ENCODE measurements at places on chromosomes 2 and 18. TPM values are rescaled to one million over a fixed set of nuclear protein-coding genes. Genes with fewer than 3 reads are reported as not detected.

- DNase-seq = no peak
Observed at GRCh38 chr18:79208906-79209305, 139.7 kb downstream of the ATP9B start.

DNA sequence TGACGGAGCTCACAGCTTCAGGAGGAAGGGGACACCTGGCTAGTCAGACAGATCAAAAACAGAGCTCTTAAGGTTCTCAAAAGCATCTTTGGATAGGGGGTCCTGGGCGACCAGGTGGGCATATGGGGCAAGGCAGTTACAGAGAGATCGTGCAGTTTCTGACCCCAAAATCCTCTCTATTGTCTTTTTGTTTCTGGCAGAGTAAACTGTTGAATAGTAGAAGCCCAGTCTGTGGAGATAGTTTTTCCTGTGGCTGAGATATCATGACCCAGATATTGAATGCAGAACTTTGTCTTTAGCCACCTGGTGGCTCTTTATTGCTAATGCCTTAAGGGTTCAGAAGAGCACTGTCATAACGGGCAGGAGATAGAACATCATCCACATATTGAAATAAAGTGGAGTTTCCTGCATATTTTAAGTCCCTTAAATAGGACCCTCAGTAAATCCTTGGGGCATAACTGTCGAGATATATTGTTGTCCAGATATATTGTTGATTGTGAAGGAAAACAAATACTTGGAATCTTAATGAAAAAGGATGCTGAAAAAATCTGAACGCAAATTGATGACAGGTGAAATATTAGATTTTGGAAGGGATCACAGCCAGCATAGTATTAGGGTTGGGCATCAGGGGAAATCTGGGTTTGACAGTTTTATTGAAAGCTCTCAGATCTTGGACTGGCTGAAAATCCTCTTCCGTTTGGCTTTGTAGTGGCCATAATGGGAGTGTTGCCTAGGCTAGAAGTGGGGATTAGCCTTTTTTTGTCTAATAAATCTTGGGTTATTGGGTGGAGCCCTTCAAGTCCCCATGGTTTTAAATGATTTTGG lies 14.1 kb upstream of the ZDBF2 start:
- no peak for DNase-seq

DNA sequence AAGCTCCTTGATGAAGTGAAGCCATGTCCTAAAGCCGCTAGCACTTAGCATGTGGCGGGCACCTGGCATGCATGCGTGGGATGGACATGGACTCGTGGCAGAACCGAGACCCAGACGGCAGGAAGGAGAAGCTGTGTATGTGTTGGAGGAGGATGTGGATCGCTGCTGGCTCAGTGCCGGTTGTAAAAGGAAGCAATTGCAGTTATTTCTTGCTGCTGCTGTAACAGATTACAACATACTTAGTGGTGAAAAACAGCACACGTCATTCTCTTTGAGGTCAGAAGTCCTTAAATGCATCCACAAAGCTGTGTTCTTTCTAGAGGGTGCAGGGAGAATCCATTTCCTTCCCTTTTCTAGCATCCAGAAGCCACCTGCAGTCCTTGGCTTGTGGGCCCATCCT lies 74.6 kb downstream of the AGAP1 start:
- DNase-seq = no peak

GRCh38 chr2:96768083-96768561 lies 7.4 kb downstream of the CNNM4 start:
- DNase-seq = no peak

DNA sequence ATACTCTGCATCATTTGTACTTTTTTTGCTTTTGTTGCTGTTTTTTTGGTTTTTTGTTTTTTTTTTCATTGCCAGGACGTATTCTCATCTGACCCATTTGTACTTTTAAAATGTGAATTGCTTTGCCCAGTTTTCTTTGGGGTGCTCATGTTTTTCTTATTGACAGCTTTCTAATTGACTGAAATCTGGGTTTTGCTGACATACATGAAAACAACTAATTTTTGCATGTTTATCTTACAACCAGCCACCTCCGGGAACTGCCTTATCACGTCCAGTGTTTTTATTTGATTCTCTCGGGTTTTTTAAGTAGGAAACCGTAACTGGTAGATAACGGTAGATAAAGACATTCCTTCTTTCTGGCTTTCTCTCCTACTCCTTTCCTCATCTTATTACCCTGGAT lies 38.6 kb downstream of the SNORC start:
- DNase-seq = no peak

- DNase-seq = peak; percentile 76
Observed at GRCh38 chr2:217886720-217887309, 116.0 kb downstream of the TNS1 start.

GRCh38 chr2:179580378-179581146 lies 280.9 kb downstream of the ZNF385B start:
- no peak for DNase-seq

GRCh38 chr18:75958683-75959082 lies 531.2 kb upstream of the SMIM21 start:
- DNase-seq = no peak

GRCh38 chr2:161625314-161625919 lies 1.2 kb downstream of the SLC4A10 start:
- no peak for DNase-seq

DNA sequence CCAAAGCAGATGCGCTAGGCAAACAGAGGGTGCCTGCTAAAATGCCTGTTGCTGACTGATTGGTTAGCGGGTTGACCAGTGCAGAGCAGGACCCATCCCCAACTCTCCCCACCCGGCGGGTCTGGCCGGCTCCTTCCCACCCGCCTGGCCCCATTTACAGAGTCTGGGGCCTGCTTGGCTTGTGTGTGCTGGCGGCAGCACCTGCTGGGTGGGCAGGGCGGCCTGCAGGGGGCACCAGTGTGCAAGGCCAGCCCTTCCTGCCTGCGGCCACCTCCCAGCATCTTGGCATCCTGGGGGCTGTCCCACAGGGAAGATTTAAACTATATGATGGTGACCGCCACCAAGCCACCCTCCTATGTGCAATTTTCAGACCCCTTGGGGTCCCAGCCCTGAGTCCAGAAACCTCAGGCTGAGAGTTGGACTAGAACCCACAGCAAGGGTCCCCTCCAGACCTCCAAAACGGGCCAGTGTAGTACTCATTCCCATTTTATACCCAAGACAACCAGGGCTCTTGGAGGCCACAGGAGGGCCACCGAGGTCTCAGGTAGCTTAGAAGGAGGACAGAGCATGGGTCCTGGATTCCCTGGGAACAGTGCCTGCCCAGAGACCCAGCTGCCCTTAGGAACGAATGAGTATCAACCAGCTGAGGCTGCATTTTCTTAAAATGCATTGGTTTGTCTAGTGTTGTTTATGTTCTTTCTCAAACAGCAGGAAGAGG lies 173.6 kb downstream of the SMAD7 start:
- DNase-seq = peak; percentile 70

DNA sequence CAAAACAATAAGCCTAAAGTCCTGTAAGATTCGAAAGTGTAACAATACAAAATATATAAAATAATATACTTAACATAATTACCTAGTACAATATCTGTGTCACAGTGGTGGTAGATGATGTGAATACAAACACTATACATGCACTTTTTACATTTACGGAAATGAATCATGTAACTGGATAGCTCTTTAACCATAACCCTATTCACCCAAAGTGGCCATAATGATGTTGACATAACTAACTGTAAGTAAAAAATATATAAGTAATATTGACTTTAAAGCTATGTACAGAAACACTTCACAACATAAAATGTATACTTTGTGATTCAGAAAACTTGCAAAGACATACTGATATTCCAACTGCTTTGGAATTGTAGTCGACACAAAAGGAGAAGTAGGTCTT lies 616.9 kb upstream of the SLC8A1 start:
- no peak for DNase-seq

- peak; percentile 43 for DNase-seq
Observed at GRCh38 chr2:47272031-47272864, 117.1 kb upstream of the STPG4 start.

GRCh38 chr2:224776795-224777558 lies 60.8 kb upstream of the CCDC195 start:
- DNase-seq = no peak

DNA sequence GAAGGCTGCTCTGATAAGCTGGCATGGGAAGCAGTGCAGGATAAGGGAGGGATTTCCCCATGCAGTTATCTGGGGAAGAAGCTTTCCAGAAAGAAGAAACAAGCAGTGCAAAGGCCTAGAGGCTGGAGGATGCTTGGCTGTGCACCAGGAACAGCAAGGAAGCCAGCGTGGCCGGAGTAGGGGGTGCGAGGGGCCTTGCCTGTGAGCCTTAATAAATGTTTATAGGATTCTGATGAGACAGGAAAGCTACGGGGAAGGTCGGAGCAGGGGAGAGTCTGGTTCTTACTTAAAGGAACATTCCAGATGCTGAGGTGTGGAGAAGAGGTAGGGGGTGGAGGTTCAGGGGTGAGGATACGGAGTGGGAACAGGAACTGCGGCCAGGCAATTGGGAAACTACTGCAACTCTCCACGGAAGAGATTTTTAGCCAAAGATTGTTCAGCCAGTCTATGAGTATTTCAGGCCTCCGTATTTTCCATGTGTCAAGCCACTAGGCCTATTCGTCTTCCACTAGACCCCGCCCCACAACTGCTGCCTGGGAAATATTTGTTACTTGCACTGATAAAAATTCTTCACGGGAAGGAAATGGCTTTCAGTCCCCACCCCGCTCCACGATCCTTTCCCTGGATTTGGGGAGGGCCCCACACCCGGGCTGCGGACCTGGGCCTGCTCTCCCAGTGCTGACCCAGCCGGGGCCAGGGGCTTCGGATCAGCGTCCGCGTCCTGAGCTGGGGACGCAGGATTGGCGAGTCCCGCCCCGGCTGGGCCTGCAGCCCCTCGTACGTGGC lies 516 bp downstream of the EIF2AK2 start:
- DNase-seq = peak; percentile 46

- no peak for DNase-seq
Observed at GRCh38 chr2:113734185-113734584, 22.3 kb downstream of the SLC35F5 start.

- peak; percentile 82 for DNase-seq
Observed at GRCh38 chr2:136381722-136382633, 264.0 kb upstream of the CXCR4 start.

DNA sequence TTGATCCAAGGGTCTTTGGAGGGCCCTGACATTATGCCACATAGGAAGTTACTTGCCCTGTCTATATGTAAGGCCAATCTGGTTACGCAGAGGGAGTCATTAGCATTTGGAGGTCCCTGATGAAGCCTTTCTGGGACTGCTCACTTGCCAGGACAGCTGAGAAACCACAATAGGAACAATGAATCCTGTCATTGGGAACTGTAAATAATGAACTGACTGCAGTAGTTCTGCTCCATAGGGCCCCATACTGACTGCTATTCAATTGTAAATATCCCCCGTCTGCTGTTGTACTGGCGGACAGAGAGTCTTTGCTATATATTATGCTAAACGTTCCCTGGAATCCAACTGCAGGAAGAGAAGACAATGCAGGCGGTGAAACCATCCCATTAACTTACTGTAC lies 149.4 kb upstream of the DCC start:
- DNase-seq = no peak

DNA sequence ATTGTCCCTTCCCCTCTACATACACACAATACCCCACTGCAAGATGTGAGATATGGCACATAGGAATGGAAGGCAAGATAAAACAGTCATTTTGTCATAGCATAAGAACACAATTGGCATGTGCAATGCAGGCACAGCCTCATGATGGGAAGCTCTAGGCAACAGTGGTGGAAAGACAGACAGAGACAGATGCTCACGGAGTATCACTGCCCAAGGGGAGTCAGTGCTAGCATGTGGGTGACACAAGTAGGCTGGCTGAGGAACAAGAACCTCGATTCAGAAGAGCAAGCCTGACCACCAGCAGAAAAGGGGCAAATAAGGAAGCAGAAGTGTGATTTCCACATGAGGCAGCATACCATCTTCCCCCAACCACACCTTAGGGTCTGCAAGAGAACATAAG lies 323.6 kb downstream of the PAX3 start:
- DNase-seq = no peak

- DNase-seq = no peak
Observed at GRCh38 chr18:58831606-58832005, 33.1 kb upstream of the ZNF532 start.

GRCh38 chr18:39825485-39826150 lies 2129.4 kb upstream of the PIK3C3 start:
- no peak for DNase-seq

- no peak for DNase-seq
Observed at GRCh38 chr2:10490806-10491291, 42.7 kb upstream of the ODC1 start.

DNA sequence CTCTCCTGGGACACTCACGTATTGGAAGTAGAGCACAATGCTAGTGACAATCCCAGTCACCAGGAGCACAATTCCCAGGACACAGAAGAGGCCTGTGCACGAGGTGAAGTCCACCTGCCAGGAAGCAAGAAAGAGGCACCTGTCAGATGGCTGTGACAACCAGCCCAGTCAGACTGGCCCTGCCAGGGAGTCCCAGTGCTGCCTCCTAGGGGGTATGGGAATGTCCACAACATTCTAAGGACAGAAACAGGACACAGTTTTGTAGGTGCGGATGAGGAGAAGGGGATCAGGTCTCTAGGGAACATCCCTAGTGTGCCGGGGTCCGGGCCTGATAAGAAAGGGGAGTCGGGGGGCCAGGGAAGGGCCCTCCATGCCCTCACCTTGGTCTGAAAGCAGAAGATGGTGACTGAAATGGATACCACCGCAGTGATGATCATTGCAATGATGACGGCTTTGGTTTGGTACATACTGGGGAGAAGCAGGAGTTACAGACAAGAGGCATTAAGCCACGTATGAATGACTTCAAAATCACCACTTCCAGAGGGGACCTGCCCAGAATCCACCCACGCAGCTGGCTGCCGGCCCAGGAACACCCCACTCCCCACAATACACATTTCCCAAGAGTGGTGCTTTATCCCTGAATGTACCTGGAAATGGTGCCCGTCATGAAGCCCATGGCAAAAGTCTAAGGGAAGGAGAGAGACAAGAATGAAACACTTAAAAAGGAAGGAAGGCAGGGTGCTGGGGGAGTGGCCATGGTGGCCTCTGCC lies 6.9 kb downstream of the PNKD start:
- no peak for DNase-seq

SP3 gene
- 105 TPM for total RNA-seq

MYO1B gene
- 0.98 TPM for total RNA-seq

KIAA2012 gene
- total RNA-seq = not detected

MC2R gene
- not detected for total RNA-seq

AQP12B gene
- not detected for total RNA-seq

RSAD2 gene
- 100 TPM for total RNA-seq

SLC9A4 gene
- 0.10 TPM for total RNA-seq

ACTR2 gene
- total RNA-seq = 467 TPM

NEU2 gene
- not detected for total RNA-seq

POTEE gene
- 0.94 TPM for total RNA-seq

GKN2 gene
- not detected for total RNA-seq

EML6 gene
- total RNA-seq = 1.2 TPM

MERTK gene
- 0.20 TPM for total RNA-seq

EN1 gene
- total RNA-seq = not detected

Data from activated CD4-positive, alpha-beta T cell treated with anti-CD3 and anti-CD28 coated beads, Interleukin-2, amount 10 ng/mL, durations not matched to agents 7 days and 5 days (primary cell).